ENCODE measurements at places on chromosomes 13 and 19. TPM values are rescaled to one million over a fixed set of nuclear protein-coding genes. Genes with fewer than 3 reads are reported as not detected.

DNA sequence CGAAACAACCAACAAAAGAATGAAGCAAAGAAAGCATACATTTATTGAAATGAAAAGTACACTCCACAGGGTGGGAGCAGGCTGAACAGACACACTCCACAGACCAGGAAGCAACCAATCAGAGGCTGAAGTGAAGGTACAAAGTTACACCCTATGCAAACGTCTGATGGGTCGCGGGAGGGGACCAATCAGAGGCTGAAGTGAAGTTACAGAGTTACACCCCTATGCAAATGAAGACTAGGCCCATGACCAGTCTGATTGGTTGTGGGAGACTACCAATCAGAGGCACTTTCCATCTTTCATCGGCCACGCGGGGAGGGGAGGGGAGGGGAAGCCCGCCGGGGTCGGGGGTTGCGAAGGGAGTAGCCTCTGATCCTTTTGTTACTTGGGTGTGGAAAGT is 12.4 kb upstream of the FBL start:
- H3K4me3 ChIP-seq, result no peak overlapping the region
- DNase-seq, result no peak
- H3K27me3 ChIP-seq, result no peaks in the 10 kb centered on the region
- H3K4me1 ChIP-seq, result no peaks in the 10 kb centered on the region
- no peaks in the 10 kb centered on the region for H3K36me3 ChIP-seq

METTL21C gene
- not detected for total RNA-seq

PLK5 gene
- not detected for total RNA-seq

OXGR1 gene
- total RNA-seq, result not detected

ALOX5AP gene
- 150 TPM for total RNA-seq

FFAR3 gene
- 2.7 TPM for total RNA-seq

Data from natural killer cell (primary cell).